Ecto neural progenitor cell (in vitro differentiated cells): ENCODE measurements at places on chromosomes 7 and 10.
A peak's percentile ranks its signal among the peaks of the same experiment; 100 is the strongest.

DNA sequence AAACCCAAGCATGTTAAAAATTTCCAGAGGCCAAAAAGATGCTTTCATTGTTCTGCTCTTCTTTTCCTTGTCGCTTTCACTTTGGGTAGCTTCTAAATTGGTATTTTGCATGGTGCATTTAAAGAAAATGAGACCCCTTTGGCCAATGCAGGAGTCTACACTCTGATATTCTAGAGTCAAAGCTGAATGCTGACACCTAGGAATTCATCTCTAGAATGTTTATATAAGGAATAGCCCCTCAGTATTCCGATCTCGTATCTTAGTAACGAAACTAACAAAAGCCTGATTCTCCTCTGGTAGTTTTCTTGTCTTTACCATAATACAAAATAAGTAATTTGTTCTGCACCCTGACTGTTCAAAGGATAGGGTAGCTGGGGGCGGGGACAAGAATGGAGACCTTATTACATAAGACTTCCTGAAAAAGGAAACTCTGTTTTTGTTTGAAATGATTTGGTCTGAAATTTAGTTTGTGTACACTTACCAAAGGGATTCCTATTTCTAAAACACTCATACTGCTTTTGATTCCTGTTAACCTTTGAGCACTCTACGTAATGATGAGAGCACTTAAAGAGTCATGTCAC, 17.1 kb downstream of the IKZF1 start:
- DNase-seq: no peak

DNA sequence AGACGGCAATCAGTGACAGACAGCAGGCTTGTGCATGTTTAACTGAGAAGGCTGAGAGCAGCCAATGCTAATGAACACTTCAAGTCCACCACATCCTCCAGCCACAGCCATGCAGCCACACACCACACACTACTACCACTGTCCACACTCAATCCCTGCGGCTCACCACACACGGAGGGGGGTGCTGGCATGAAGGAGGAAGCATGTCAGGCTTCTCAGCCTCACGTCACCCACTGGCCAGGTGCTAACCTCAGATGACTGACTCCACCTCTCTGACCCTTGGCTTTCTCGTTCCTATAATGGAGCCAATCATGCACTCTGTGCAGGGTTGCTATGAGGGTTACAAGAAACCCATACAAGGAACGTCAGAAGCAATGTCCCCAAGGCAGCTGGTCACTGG, 165.4 kb upstream of the RNF32 start:
- DNase-seq: no peak

GRCh38 chr10:21368022-21368582, 157.4 kb downstream of the SKIDA1 start:
- DNase-seq: no peak

- DNase-seq: no peak
These were observed 306.9 kb upstream of the DGKB start for GRCh38 chr7:15209429-15209828.

- DNase-seq: peak; percentile 65
These were observed 17.9 kb upstream of the CLEC2L start for GRCh38 chr7:139505563-139505962.

DNA sequence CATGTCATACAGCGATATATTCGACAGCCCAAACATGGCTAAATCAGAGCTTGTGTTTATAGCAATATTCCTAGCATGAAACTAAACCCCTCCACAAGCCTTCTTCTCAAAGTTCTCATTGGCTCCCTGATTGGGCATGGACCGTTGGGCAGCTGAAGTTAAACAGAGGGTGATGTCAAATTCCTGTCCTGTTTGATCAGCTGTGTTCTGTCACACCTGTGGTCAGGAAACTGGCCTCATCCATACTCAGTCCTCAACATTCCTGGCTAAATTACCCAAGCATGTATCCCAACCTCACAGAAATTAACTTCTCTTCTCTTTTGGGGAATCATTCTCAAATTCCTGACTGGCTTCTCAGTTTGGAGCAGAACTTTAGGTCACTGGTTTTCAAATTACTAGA, 107.9 kb downstream of the ODAD2 start:
- no peak for DNase-seq

DNA sequence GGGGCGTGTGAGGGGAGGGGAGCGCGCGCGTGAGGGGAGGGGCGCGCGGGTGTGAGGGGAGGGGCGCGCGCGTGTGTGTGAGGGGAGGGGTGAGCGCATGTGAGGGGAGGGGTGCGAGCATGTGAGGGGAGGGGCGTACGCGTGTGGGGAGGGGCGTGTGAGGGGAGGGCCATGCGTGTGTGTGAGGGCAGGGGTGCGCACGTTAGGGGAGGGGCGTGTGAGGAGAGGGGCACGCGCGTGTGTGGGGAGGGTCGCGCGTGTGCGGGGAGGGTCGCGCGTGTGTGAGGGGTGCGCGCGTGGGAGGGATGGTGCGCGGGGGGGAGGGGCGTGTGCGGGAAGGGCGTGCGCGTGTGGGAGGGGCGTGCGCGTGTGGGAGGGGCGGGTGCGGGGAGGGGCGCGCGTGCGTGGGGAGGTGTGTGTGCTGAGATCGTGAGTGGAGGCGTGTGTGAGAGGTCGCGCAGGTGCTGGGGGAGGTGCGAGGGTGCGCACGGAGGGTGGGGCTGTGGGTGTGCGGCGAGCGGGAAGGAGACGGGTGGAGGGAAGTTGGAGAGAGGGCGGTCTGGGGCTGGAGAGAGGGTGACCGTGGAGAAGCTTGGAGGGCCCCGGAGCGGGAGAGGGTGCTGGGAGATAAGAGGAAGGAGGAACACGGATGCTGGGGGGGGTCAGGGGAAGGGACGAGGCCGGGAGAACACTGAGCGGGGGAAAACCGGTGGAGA, 19.7 kb downstream of the MXI1 start:
- peak; percentile 70 for DNase-seq

DNA sequence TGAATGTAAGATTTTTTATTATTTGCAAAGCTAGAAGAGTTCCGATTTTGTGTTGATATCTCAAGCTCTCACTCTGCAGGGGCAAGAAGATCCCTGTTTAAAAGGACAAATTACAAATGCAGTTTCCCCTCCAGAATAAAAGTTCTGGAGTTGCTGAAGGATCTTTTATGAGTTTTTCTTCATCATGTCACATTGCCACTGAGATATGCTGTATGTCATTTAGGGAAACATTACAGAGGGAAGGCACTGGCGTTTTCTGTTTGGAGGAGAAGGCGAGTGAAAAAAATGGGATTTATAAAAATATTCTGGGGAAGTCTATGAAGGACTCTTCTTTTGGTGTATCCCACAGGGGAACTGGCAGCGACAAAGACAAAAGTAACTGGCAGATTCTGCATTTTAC, 57.4 kb downstream of the POU6F2 start:
- DNase-seq: no peak

- no peak for DNase-seq
These were observed 41.9 kb upstream of the PRKAR2B start for GRCh38 chr7:107002529-107002998.

- DNase-seq: no peak
These were observed 107.9 kb downstream of the AKR1D1 start for GRCh38 chr7:138184191-138184590.

DNA sequence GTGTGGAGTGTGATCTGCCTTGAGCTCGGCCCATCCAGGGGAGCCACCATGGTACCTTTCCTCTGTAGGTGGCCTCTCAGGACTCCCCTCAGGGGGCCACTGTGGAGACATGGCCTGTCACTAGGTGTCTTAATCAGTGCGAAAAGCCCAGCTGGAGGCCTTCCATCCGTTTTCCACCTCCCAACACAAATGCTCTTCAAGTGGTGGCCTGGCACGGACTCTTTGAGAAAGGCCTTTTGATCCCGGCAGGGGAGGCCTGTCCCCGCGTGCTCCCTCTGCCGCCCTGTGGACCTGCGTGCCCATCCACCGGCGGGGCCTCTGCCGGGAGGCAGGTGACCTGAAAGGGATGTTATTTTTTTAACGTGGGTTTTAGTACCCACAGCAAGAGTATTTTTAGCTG, 149.5 kb downstream of the RGS10 start:
- DNase-seq: no peak

DNA sequence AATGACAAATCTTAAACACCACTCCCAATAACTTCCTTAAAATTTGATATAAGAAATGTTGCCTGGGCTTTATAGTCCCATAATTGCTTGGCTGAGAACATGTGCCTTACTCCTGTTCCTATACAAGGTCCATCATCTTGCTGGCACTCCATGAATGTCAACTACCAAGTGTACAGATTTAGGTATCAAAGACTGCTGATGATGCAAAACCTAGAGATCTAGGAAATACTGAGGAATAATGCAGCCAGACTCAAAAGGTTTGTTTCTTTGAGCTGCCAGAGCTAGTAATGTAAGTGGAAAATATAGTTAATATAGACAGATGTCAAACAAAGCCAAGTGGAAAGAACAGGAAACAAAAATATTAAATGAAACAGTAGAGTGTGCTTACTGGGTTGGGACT, 121.1 kb downstream of the DYNC1I1 start:
- no peak for DNase-seq

GRCh38 chr7:28483112-28483511, 70.8 kb downstream of the CREB5 start:
- DNase-seq: no peak

DNA sequence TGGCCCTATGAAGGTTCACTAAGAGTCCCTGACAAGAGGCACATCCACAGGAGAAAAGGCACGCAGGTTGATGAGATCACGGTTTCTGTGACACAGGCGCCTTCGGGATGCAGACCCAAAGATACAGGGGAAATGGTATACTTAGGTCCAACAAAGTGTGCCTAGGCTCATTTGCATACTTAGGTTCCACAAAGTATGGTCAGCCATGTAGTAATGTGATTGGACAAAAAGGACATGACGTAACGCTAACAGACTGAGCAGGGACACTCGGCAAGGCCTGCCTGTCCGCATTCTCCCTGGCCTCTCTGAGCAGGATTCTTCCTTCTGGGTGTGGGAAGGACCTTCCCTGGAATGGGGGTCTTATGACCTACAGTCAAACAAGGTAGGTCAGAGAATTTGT, 190.6 kb downstream of the CELF2 start:
- DNase-seq: no peak

DNA sequence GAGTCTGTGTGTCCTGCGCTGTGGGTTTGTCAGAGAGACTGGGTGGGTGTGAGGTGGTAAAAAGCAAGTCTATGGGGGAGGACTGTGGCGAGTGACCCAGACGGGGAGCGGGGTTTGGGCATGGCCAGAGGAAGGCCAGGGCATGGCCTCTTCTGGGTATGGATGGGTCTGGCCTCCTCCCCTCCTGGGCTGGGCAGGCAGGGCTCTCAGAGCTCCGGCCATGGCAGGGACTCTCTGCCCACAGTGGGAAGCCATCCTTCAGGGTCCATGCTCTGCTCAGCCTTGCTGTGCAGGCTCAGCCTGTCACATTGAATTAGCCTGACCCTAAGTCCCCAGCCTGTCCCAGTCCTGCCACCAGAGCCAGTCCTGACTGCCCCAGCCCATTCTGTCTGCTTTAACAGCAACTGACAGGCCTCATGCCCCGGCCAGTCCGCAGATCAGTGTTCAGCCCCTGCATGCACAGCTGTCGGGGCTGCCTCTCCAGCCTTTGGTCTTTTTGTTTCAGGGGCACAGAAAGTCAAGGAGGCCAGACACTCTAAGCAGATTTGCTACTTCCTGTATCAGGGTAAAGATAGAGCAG, 7.9 kb downstream of the ANTXRL start:
- DNase-seq: no peak

DNA sequence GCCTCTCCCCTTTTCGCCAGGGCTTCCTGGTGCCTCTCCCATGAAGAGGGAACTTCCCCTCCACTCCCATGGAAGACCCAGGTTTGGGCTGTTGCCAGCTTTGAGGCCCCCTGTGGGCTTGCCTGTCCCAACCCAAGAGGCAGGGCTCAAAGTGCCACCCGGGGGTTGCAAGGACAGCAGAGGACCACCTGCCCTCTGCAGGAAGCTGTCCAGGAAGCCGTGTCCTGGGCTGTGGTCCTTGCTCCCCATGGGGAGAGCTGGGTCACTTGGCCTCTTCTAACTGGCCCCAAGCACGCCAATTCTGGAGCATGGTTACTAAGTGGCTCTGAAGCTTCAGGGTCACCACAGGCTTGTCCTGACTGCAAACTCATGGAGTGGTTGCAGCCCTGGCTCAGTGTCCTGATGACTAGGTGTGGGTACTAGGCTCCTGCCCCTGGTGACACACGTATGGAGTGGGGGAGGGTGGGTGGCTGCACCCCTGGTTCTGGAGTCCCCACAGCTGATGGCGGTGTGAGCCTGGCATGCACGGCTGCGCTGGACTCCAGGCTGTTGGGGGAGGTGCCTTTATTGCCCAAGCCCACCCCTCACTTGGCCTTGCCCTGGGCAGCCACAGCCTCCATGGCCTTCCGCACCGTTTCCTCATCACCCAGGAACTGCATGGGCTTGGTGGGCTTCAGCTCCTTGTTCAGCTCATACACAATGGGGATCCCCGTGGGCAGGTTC, 3.0 kb downstream of the PGAM2 start:
- no peak for DNase-seq

DNA sequence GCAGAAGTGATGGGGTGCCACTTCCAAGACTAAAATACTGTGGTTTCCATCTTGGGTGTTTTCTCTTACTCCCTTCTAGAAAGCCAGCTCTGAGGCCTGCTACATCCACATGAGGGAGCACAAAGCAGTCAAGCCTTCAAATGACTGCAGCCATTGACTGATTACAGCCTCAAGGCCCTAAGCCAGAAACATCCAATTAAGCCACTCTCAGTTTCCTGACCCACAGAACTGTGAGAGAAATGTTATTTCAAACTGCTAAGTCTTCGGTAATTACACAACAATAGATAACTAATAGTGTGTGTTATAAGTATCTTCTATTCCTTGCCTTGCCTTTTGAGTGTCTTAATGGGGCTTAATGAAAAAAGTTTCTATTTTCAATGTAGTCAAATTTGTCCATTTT, 24.8 kb downstream of the BRAF start:
- DNase-seq: no peak

- DNase-seq: no peak
These were observed 478.5 kb downstream of the KIF20B start for GRCh38 chr10:90179696-90180407.

GRCh38 chr7:150717814-150718420, 1.5 kb downstream of the GIMAP1 start:
- DNase-seq: no peak

- no peak for DNase-seq
These were observed 1231.1 kb upstream of the CELF2 start for GRCh38 chr10:9786576-9786975.

GRCh38 chr10:129993621-129994020, 29.5 kb upstream of the EBF3 start:
- no peak for DNase-seq

GRCh38 chr7:25786936-25787335, 365.1 kb upstream of the NFE2L3 start:
- no peak for DNase-seq
